ENCODE measurements at places on chromosomes 7 and 10.
A peak's percentile ranks its signal among the peaks of the same experiment; 100 is the strongest.

DNA sequence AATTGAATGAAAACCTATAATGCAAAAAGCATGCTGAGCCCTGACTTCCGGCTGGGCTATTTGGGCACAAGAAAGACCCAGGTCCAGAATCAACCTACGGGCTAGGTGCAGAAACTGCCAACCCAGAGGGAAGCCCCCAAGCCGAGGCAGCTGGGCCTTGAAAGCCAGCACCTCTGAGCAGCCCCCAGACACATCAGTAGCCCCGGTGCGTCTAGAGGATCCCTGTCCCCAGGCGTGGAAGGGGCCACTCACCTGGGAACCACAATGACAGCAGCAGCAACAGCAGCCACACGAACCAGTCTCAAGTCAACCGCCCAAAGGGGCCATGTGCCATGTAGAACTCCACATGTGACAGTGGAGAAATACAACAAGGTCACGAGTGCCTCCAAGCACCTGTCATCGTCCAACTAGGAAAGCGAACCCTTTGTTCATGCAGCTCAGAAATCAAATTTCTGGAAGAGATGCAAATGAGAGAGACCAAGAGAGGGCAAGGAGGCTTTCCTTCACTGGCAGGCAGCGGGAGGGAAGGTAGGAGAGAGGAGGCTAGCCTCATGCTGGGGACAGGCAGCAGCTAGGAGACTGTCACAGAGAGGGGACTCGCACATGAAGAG is 57.5 kb upstream of the CHST15 start:
- DNase-seq, result no peak

- DNase-seq, result no peak
These were observed 14.0 kb downstream of the AOAH start for GRCh38 chr7:36710186-36710791.

- no peak for DNase-seq
These were observed 60.8 kb downstream of the MDH2 start for GRCh38 chr7:76108540-76109233.

DNA sequence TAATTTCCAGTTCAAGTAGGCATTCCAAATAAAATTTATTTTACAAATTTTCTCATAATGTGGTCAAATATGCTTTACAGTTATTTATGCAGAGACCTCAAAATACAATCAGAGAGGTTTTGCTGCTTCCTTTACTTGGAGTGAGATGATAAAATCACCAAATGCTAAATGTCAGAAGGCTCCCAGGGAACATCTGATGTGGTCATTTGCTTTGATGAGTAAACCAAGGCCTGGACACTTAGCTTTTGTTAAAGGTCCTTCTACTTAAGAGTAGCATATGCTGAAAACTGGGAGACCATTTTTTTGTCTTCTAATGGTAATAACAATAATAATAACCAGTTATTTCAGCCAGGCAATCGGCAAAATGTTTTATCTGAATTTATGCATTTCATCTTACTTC is 60.6 kb upstream of the AKR1E2 start:
- no peak for DNase-seq

DNA sequence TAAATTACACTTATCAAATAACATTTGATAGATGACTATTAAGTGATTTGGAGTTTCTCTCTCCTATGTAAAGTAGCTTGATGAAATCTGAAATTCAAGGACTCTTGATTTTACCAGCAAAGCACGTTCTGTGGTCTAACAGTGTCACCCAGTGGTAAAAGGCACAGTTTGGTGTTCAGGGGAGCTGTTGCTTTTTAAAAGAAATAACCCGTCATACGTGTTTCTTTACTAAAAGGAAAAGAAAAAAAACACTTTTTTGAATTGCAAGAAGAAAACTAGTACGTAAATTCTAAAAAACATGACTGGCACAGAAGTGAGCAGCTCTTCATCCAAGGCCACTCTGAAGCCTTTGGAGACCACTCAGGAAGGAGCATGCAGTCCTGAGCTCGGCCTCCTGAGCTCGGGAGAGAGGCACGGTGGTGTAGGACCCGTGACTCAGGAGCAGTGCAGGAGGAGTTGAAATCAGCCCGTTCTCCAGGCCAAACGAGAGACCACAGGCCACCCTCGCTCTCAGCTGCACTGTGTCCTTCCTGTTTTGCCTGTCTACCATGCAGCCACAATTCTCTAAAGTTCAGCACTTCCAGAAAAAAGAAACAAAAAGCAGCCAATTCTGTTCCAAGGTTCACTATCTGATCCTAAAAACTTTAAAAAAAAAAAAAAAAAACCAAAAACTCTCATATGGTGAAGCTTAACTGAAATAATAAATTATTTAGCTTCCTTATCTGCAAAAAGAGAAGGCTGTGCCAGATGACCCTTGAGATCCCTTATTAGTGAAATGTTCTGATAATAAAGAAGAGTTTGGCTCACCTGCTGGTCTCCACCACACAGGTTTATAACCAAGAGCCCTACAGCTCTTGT is 212.6 kb upstream of the FRMD4A start:
- no peak for DNase-seq

GRCh38 chr10:85641479-85642009 is 725.1 kb downstream of the GRID1 start:
- no peak for DNase-seq

GRCh38 chr7:27167916-27168264 is 2.6 kb upstream of the HOXA9 start:
- no peak for DNase-seq

- no peak for DNase-seq
These were observed 18.0 kb downstream of the WDR37 start for GRCh38 chr10:1074052-1074747.

GRCh38 chr7:65449505-65449852 is 75.8 kb downstream of the ZNF92 start:
- DNase-seq, result no peak

DNA sequence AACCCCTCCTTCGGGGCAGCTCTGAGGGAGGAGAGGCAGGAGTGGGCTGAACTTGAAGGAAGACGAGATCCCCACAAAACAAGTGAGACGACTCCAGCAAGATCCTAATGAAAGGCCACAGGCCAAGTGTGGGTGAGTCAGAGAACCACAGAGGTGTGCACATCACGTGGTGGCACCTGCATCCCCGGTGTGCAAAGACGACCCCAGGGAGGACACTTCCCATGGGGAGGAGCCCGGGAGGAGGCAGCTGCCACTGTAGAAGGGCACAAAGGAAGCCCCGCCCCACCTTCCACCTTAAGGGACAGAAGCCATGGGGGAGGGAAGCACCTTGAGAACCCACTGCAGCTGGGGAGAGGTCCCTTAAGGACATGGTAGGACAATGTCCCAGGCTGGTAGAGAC is 45.7 kb downstream of the ESYT2 start:
- DNase-seq, result no peak

- no peak for DNase-seq
These were observed 397.6 kb downstream of the MAGI2 start for GRCh38 chr7:79055722-79056415.

GRCh38 chr10:14385596-14386593 is 55.2 kb upstream of the FRMD4A start:
- peak; percentile 55 for DNase-seq

GRCh38 chr7:79820387-79820786 is 314.2 kb upstream of the GNAI1 start:
- no peak for DNase-seq

- DNase-seq, result no peak
These were observed 125.7 kb upstream of the ZNF438 start for GRCh38 chr10:31157123-31158010.

GRCh38 chr7:780081-780480 is 52.2 kb upstream of the SUN1 start:
- DNase-seq, result no peak
